ENCODE measurements at places on chromosomes 13 and 19.

GRCh38 chr19:44303976-44304568, 753 bp downstream of the ZNF235 start:
- peak; percentile 5 for DNase-seq

DNA sequence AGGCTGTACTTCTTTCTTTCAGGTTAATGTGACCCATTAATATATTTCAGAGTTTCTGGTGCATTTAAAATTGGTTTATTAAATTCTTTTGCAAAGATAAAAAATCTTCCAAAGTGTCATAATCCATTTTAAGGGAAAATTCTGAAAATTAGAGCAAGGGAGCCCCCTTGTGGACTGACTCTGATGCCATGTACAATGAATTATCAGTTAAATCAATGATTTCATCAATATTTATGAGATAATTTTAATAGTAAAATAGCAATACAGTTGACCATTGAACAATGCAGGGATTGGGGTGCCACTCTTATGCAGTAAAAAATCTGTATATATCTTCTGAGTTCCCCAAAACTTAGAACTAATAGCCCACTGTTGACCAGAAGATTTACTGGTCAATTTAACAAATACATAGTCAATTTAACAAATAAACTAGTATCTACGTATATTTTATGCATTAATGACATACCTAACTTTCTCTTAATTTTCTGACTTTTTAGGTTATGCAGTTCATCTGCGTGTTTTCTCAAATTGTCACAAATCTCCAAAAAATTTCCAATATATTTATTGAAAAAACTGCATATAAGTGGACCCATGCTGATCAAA, 479.1 kb upstream of the MIR17HG start:
- DNase-seq: no peak

DNA sequence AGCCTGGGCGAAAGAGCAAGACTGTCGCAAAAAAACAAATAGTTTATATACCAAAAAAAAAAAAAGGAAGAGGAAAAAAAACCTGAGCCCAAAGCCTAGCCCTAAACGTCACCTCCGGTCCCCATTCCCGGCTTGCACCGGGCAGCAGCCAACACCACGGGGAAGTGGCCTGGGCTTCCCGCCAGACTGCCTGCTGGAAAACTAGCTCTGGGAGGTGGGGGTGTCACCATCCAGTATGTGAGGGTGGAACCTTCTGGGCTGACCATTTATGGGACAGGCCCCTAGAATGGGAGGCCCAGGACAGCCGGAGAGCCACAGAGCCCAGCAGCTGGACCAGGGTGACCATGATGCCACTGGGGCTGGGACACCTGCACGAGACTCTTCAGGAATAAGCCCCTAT, 37.3 kb downstream of the IL12RB1 start:
- DNase-seq: no peak

- no peak for DNase-seq
Observed at GRCh38 chr19:6736917-6737283, 480 bp downstream of the GPR108 start.

- DNase-seq: no peak
Observed at GRCh38 chr13:33139780-33140535, 123.7 kb downstream of the KL start.

Data from HuH-7 (cell line).